ENCODE measurements at places on chromosomes 5 and 9. TPM values are rescaled to one million over a fixed set of nuclear protein-coding genes. Genes with fewer than 3 reads are reported as not detected.

GRCh38 chr5:150066901-150067396 lies 19.4 kb downstream of the CSF1R start:
- DNase-seq = no peak

DNA sequence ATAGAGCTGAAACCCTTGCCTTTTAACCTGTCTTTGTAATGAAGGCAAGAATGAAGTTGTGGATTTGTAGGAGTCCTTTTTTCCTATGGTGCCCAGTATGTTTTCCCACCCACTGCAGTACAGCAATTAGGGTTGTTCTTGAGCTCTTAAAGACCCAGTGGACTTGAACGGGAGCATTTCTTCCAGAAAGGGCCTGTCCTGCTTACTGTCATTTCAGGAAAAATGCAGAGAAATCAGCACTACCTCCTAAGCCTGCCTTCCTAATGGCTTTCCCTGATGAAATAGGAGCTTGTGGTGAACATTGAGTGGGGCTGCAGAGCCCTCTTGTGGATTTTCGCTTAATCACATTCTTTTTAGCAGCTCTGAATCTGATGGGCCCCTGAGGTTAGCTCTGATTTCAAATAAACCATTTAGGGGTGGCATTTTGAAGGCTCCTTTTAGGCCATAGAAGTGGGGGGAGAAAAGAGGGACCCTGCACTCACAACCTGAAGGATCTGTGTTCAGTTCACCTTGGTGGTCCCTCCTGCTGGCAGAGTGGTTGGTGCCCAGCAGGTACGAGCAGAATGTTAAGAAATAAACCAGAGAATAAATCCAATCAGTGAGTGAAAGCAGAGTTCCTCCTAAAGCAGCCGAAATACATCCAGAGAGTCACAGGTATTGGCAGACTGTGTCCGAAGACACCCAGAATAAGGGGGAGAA lies 188.0 kb upstream of the KLF9 start:
- peak; percentile 52 for DNase-seq

GRCh38 chr5:103889500-103890209 lies 327.1 kb upstream of the NUDT12 start:
- DNase-seq = no peak

- peak; percentile 15 for DNase-seq
Measured at GRCh38 chr5:39948867-39949468, 524.2 kb upstream of the DAB2 start.

- no peak for DNase-seq
Measured at GRCh38 chr9:115226152-115226551, 108.2 kb upstream of the TNC start.

DNA sequence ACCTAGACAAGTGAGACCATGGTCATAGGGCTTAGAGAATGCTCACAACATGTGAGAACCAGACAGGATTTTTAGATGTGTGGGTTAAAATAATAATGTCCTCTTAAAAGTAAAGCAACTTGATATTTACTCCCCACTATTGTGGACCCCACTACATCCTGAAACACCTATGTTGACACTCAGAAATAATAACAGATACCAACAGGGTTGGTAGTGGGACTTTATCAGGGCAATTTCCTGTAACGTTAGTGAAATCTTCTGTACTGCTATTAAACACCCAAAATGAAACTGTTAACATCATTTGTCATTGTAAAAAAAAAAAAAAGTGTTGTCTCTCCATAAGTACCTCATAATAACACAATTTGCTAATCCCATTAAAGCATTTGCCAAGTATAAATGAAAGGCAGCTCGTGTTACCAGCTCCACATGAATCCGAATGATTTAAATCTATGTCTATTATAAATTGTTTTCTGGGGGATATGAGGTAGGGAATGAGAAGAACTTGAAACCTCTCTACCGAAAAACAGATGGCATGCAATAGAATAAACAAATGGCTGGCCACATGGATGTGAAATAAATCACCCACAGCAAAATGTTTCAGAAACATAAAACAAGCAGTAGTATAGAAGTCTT lies 285.9 kb downstream of the ARHGEF28 start:
- no peak for DNase-seq

DNA sequence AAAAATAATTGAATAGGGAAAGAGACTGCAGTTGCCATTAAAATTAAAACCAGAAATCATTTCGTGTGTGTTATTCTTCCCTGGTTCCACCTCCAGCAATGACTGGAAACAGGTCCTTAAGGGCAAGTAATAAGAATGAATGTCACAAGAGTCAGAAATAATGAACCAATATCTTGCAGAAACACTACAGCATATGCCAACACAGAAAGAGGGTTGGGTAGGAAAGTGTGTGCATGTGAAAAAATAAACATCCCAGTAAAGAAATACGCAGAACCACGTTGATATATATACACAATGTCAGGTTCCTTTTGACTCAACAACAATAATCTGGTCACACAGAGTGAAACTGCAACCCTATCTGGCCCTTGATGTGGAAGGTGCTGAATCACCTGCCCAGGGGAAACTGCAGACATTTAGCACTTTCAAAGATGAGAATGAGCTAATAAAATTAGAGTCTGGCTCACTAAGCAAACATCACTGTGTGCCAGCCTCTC lies 15.0 kb downstream of the HMHB1 start:
- no peak for DNase-seq

DNA sequence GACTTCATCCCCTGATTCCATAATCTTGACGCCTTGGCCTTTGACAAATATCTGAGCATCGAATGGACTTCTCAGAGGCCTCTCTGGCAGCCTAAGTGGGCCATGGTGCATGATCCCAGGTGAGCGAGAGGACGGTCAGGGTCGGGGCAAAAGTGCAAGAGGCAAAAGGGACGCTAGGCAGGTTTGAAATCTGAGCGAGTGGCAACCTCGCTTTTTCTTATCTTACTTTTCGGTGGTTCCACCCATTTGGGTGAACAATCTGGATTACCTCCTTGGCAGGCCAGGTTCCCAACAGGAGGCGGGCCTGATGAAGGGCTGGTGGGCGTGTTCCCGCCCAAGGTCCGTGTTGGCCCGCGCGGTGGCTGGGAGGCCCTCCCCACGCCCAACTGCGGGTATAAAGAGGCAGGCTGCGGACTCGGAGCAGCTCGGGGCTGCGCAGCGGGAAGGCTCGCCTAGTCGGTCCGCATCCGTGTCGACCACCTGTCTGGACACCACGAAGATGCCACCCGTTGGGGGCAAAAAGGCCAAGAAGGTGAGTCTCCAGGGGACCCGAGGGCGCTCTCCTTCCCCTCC lies at the start of gene BHMT:
Gene BHMT (plus strand): TSS at position 423 of the 573 bp plus-strand sequence. CDS start 77 bp downstream, at position 500.
- peak; percentile 39 for DNase-seq

Gene SPINK6
- not detected for polyA plus RNA-seq

DNA sequence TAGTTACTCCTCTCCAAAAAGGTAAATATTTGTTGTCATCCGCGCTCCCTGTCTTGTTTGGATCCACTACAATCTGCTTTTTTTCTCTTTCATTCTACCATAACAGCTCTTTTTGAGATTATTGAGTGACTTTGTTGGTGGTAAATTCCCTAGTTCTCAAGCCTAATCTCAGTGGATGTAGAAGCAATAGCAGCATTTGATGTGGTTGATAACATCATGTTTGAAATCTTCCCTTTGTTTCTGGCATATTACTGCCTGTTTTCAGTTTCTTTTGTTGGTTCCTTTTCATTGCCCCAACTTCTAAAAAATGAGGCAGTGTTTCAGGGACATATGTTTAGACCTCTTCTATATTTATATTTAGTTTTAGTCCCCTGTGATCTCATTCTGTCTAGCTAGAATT lies 8.9 kb downstream of the CDC42SE2 start:
- no peak for DNase-seq

Gene ACOT12
- not detected for polyA plus RNA-seq

Gene ANKRD20A1
- 3.0 TPM for polyA plus RNA-seq

Gene HEMGN
- polyA plus RNA-seq = not detected

- no peak for DNase-seq
Measured at GRCh38 chr5:13990896-13991295, 46.4 kb upstream of the DNAH5 start.
